ENCODE measurements at places on chromosomes 11 and 22. TPM values are rescaled to one million over a fixed set of nuclear protein-coding genes. Genes with fewer than 3 reads are reported as not detected.

Gene IFITM10
- not detected for total RNA-seq

Gene TYMP
- 5.0 TPM for total RNA-seq

Gene ASPHD2
- total RNA-seq = 33.3 TPM

- no peak overlapping the region for H3K4me3 ChIP-seq
- no peaks in the 10 kb centered on the region for H3K36me3 ChIP-seq
- no peaks in the 10 kb centered on the region for H3K27me3 ChIP-seq
- H3K4me1 ChIP-seq = no peaks in the 10 kb centered on the region
Observed at GRCh38 chr11:20156280-20156875, 3.9 kb downstream of the DBX1 start.

DNA sequence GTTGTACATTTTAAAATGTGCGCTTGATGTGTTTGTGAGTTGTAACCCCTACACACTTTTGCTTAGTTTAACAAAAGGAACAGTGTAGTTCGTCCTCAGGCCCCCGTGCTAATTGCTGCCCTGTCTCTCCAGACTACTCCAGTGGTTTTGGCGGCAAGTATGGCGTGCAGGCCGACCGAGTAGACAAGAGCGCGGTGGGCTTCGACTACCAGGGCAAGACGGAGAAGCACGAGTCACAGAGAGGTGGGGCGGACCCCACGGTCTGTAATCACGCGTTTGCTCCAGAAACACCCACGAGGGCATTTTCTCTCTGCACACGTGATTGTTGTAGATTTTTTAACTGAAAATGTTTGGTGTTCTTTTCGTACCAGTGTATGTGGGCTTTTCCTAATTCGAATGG is 18.6 kb downstream of the CTTN start:
- DNase-seq = no peak
- no peaks in the 10 kb centered on the region for H3K27me3 ChIP-seq
- no peak overlapping the region for H3K4me3 ChIP-seq
- no peak overlapping the region for H3K27ac ChIP-seq
- peaks cover 29% of the 10 kb centered on the region for H3K36me3 ChIP-seq
- no peaks in the 10 kb centered on the region for H3K4me1 ChIP-seq

DNA sequence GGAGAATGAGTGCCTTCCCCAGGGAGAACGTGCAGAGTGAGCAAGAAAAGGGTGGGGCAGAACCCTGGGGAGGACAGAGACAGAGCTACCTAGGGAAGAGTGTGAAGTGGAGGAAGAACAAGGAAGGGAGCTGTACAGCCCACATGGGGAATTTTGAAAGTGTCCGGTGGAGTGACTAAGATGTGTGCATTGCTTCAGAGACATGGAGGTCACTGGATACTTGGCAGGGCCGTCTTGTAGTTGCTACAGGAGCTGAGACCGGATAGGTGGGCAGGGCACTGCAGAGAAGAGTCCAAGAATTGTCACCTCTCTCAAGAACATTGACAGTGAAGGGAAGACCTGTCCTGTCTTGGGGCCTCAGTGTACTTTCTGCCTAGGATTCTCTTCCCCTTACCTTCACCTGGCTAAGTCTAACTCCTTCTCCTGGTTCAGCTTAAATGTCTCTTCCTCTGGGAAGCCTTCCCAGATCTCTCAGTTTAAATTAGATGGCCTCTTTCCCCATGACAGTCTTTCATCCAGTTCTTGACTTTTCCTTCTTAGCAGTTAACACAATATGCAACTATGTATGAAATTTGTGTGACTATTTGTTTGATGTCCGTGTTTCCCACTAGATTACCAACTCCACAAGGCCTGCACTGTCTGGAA is 9.2 kb upstream of the P2RY6 start:
- no peak overlapping the region for H3K27ac ChIP-seq
- no peaks in the 10 kb centered on the region for H3K36me3 ChIP-seq
- DNase-seq = no peak
- no peaks in the 10 kb centered on the region for H3K27me3 ChIP-seq
- no peak overlapping the region for H3K4me3 ChIP-seq

- peaks cover 14% of the 10 kb centered on the region for H3K4me1 ChIP-seq
- no peak overlapping the region for H3K27ac ChIP-seq
- no peaks in the 10 kb centered on the region for H3K27me3 ChIP-seq
- no peaks in the 10 kb centered on the region for H3K36me3 ChIP-seq
Observed at GRCh38 chr11:64720167-64720566, 2.8 kb downstream of the NRXN2 start.

DNA sequence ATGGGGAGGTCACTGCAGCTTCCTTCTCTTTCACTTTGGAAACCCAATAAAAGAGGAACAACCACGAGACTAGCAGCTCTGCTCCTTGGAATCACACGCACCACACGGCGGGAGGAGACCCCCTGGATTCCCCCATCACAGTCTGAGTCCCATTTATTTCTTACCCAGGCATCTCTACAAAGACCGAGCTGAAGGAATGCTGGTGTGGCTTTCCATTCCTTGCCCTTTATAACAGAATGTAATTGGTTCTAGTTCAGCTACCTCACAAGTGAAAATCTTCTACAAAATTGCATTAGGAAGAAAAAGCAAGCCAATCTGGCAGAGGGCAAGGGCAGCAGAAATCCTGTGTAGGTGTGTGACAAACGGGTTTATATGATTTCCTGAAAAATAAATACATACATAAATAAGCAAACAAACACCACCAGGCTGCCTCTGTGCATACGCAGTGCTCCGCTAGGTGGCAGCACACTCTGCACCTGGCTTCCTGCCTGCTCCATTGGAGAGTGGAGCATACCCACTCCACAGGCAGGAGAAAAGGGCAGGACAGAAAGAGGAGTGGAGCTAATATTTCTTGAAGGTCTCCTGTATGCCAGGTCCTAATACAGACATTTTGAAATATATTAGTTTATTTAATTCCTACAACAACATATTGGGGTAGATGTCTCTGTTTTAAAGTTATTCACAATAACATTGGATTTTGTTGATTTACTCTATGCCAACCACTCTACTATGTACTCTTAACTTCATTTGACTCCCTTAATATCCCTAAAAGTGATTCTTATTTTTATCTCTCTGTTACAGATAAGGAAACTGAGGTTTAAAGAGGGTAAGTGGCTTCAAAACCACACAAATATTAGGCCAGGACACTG is 673.1 kb downstream of the KCNA4 start:
- no peak overlapping the region for H3K4me3 ChIP-seq
- peak; percentile 73 for DNase-seq
- H3K36me3 ChIP-seq = no peaks in the 10 kb centered on the region
- H3K4me1 ChIP-seq = no peaks in the 10 kb centered on the region

DNA sequence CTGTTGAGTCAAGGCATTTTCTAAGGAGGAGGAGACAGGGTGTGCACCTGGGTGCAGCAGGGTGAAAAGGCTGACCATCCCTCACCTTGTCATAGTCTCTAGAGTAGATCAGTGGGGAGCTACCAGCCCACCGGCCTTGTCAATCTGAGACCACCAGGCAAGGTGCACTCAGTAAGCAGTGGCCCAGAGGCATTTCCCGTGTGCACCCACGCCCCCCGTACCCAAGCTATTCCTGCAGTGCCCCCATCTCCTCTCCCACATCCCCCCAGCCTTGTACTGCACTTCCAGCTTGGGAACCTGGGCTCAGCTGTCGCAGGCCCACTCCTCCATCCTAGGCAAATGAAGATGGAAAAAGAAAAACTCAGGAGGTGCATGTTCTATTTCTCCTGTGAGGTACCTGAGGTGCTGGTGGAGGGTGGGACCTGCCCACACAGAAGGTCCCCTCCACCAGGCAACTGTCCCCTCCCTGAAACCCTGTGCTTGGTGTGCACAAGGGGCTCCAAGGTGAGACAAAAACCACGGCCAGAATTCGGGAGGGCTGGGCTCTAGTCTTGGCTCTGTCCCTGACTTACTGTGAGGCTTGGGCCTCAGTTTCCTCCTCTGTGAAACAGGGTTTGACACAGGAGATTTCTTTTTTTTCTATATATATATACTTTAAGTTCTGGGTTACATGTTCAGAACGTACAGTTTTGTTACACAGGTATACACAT is 8.4 kb downstream of the P2RY2 start:
- DNase-seq = no peak
- no peaks in the 10 kb centered on the region for H3K27me3 ChIP-seq
- H3K4me1 ChIP-seq = no peaks in the 10 kb centered on the region
- H3K36me3 ChIP-seq = no peaks in the 10 kb centered on the region
- no peak overlapping the region for H3K4me3 ChIP-seq

DNA sequence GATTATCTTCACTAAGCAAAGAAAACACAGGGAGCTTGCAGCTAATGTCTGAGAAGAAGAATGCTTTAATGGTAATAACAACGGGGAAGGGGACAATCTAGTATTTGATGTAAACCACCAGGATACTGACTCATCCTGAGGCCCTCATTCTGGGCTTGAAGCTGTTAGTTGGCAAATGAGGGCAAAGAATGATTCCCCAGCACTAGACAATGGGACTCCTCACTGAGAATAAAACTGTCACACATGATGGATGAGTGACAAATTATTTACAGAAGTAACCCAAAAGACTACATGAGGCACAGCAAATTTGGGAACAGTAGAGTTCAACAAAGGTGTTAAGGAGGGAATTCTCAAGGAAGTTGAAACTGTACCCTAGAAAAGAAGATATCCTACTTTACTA is 76.3 kb downstream of the FAM168A start:
- no peak overlapping the region for H3K27ac ChIP-seq
- H3K36me3 ChIP-seq = no peaks in the 10 kb centered on the region
- no peaks in the 10 kb centered on the region for H3K27me3 ChIP-seq
- H3K4me3 ChIP-seq = no peak overlapping the region
- no peak for DNase-seq
